ENCODE measurements at places on chromosomes 16 and 17.

DNA sequence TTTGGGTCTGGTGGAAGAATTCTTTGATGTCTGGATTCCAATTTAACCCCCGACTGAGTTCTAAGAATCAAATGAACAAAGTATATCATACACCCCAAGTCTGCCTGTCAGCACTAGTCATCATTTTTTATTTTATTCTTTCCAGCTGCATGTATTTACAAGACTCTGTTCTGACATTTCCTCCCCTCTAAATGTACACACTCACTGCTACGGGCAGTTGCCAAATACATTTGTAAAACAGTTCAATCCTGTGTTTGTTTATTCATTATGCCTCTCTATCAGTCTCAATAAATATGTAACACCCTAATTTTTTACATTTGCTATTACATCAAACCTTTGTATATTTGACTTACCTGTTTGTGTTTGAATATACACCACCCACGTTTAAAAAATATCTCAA lies 422.3 kb upstream of the PSMD7 start:
- DNase-seq, result no peak

- DNase-seq, result no peak
Measured at GRCh38 chr17:29066047-29066446, 23.1 kb downstream of the PIPOX start.

DNA sequence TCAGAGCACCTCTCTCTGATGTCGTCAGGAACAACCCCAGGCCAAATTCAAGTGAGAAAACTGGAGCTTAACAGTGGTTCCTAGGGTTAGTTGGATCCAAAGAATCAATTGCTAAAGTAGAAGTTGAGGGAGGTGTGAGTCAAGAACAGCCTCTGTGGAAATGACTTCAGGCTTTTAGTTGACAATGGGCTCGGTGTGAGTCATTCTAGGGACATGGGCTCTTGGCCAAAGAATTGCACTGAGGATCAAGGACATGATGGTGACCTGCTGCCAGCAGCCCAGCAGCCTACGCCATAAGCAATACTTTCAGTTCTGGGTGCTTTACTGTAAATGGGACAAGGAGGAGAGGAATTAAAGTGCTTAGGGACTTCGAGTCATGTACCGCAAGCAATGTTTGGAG lies 32.1 kb upstream of the SMURF2 start:
- no peak for DNase-seq

- no peak for DNase-seq
Measured at GRCh38 chr16:67161595-67162058, 1.9 kb downstream of the FBXL8 start.

- DNase-seq, result no peak
Measured at GRCh38 chr17:37123941-37124820, 175.4 kb downstream of the AATF start.

GRCh38 chr17:48722201-48722907 lies at the start of gene PRAC1:
Gene PRAC1 (minus strand): TSS chr17:48722518. CDS start chr17:48722392, 126 bp downstream.
- DNase-seq, result no peak

GRCh38 chr16:49629851-49630250 lies 226.1 kb downstream of the ZNF423 start:
- no peak for DNase-seq

- no peak for DNase-seq
Measured at GRCh38 chr17:58254803-58255202, 16.4 kb downstream of the LPO start.

DNA sequence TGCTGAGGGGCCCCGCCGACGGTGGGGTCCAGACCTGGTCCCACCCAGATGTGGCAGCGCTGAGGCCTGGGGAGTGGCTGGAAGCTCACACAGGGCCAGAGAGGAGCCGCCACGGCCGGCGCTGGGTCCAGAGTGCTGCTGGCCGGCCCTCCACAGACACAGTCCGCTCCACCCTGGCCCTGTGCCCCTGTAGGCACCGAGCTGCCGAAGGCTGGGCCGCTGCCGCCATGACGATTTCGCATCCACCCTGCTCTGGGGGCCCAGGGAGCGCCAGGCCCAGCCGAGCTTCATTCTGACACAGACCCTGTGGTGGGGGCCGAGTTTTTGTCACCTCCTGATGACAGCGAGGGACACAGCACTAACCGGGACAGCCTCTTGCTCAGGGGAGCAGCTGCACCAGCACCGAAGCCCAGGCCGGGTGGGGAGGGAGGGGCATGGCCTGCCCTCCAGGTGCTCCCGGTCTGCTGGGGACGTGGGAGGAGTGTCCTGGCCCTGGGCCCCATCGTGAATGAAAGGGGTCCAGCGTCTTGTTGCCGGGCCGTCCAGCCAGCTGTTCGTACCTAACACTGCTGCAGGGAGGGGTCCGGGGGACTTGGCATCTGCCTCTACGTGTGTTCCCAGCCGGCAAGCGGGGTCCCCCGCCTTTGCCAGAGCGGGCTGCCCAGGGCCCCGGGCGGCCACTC lies 27.1 kb upstream of the SSTR5 start:
- no peak for DNase-seq

DNA sequence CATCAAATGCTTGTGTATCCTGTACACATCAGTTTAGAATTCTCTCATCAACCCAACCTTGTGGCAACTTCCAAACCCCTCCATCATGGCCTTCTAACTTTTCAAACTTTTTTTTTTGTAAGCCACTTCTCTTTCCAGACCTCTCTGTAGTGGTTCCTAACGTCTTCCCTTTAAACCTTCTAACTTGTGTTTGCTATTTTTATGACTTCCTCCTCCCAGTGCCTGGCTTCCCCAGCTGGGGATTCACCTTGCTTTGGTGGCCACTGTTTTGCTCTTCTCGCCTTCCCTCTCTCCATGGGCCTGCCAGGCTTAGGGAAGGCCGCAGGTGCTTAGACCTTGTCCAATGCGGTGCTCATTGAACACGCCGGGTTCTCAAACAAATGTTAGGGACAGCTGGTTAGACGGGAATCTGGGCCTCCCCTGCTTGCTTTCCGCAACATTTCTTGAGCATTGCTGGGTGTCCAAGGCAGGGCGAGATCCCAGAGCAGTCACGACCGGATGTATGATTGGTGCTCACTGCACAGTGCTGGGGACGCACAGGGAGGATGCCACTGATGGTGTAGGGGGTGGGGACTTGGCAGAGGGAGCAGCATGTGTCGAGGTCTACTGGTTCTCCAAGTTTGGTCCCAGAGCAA lies 1.1 kb upstream of the XYLT2 start:
- no peak for DNase-seq

- no peak for DNase-seq
Measured at GRCh38 chr17:42414704-42415409, 8.2 kb downstream of the CAVIN1 start.

- no peak for DNase-seq
Measured at GRCh38 chr17:50353600-50354195, 7.8 kb downstream of the XYLT2 start.

GRCh38 chr17:19762515-19762961 lies 14.4 kb upstream of the ALDH3A1 start:
- no peak for DNase-seq

DNA sequence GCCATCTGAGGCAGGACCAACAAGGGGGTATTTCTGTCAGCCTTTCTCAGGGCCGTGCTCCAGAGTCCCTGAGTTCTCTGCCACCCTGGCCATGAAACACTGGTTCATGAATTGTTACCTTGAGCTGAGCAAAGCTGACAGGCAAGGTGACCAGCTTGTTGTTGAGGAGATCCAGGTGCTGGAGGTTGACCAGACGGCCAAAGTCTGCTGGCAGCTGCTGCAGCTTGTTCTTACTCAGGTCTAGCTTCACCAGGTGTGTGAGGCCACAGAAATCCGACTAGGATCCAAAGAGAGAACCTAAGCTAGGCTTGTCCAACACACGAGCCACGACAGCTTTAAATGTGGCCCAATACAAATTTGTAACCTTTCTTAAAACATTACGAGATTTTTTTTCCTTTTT lies 4.7 kb downstream of the LRRC59 start:
- no peak for DNase-seq

- DNase-seq, result no peak
Measured at GRCh38 chr17:49707246-49707607, 537 bp downstream of the SLC35B1 start.
